ENCODE measurements at places on chromosomes 5 and 9.

GRCh38 chr5:132821791-132822190 lies 8.7 kb downstream of the SHROOM1 start:
- DNase-seq, result no peak

DNA sequence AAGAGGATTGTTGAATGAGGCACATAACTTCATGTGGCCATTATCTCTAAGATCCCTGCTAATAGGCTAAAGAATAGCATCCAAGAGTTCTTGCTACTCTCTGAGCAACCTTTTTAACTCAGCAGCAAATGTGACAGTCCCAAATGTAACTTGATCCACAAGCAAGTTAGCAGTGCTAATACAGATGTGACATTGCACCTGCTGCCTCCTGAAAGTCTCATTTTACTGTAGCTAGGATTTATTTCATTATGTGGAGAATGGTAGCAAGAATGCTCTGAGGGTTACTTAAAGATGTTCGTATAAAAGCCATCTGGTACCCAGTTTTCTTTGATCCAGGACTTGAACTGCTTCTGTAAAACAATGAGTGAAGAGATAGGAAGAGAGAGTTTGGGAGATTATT lies 45.8 kb downstream of the CDH10 start:
- no peak for DNase-seq

DNA sequence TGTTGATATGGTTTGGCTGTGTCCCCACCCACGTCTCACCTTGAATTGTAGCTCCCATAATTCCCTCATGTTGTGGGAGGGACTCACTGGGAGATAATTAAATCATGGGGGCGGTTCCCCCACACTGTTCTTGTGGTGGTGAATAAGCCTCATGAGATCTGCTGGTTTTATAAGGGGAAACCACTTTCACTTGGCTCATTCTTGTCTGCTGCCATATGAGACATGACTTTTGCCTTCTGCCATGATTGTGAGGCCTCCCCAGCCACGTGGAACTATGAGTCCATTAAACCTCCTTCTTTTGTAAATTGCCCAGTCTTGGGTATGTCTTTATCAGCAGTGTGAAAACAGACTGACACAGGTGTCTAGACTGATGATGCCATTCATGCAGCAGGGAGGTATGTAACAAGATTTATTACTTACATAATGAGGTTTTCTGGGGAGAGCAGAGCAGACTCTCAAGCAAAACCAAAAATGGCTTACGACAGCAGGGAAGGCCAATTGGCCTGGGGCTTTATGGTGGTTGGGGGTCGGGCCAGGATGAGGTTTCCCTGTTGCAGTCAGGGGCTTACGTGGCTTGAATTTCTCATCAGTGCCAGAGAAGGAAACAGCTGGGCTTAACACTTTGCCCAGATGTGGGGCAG lies 9.5 kb upstream of the COMMD10 start:
- DNase-seq, result no peak

DNA sequence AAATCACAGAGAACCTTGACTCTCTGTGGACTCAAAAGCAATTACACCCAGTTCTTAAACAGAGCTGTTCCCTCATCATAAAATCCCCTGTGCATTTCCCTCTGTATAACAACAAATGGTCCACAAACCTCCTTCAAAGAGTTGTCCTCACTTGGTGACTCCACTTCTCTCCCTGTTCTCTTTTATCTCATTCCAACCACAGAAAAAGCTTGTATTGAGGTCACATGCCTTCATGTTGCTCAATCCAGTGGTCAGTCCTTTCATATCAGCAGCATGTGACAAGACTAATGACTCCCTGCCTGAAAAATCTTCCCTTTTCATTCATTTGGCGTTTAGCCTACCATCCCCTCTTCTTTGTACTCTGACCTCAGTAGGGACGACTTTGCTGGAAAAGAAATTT lies 158.0 kb downstream of the DEPDC1B start:
- no peak for DNase-seq

- DNase-seq, result no peak
These were observed 209.2 kb upstream of the IRX4 start for GRCh38 chr5:2091921-2092320.

DNA sequence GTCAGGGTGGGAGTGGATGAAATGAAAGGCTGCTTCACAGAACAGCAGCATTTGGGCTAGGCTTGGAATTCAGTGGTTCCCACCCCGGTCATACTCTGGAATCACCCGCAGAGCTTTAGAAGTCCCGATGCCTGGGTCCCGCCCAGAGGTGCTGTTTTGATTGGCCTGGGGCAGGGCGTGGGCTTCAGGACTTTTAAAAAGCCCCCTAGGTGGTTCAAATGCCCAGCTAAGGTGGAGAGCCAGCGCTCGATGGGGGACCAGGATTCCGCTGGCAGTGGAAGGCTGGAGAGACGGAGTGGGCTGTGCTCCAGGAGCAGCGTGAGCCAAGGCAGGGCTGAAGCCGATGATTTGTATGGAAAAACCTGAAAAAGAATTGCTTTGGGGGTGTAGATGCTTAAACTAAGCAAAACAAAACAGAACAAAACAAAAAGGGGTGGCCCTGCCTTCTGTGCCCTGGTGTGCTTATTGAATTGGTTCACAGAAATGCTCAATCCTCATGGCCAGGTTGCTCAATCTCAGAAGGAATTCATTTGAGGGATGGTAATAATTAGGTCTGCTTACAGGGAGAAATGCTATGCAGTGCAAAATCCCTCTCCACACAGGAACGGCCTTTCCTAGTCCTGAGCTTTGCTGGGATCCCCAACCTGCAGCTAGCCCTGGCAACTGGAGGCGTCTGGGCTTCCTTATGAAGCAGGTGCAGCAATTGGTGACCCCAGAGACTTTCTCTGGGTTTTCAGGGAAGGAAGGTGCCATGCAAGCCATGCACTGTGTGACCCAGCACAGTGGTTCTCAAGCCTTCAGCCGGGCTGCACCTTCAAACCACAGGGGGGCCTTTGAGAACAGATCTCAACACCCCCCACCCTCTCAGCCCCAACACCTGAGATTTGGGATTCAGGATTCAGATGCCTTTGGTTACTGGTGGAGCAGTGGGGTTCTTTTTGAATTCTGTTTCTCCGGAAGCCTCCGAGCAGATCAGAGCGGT lies 174.0 kb upstream of the ZNF618 start:
- DNase-seq, result no peak

GRCh38 chr9:99167119-99167518 lies 54.6 kb downstream of the ALG2 start:
- DNase-seq, result no peak

GRCh38 chr5:38187532-38187931 lies 70.8 kb upstream of the EGFLAM start:
- DNase-seq, result no peak

DNA sequence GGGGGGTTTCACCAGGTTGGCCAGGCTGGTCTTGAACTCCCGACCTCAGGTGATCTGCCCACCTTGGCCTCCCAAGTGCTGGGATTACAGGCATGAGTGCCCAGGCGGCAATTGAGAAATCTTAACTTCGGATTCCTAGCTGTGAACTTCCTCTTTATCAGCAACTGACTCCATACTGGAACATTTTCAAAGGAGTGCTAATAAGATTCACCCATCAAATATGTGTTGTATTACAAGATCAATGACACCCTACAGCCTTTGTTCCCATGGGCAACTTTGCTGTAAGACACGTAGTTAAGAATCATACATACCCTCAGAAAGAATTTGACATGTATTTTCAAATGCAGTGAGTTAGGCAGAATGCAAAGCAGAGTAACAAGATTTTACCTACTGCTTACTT lies 23.1 kb upstream of the ACOT12 start:
- DNase-seq, result no peak

All from GM12892 (cell line).